NCI-H2171 treated with DMSO at 0.1 percent for 48 hours (cell line): ENCODE measurements at places on chromosomes 6 and 20.

DNA sequence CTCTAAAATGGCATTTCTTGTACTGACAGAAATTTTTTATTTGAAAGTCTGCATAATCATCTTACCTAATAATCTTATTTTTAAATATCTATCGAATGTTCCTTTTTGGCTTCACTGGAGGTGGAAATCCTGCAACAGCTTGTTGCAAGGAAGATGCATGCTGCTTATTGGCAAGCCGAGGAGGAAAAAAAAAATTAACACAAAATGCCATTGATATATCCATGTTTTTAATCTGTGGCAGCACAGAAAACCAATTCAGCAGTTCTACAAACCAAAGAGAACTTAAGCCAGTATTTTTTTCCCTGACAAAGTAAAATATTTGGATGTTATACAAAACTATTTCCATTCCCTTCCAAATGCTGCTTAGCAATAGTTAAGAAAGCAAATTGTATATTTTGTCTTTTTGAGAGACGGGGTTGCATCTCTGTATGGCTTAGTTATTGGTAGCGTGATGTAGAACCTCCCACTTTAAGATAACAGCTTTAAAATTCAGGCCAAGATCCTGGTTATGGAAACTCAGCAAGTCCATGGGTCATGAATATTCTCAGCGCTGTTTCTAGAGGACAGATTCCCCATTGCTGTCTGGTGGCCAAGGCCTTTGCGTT is 231.4 kb downstream of the TMEM242 start:
- DNase-seq, result no peak

GRCh38 chr20:63495741-63496595 is 2.9 kb downstream of the EEF1A2 start:
- peak; percentile 63 for DNase-seq

DNA sequence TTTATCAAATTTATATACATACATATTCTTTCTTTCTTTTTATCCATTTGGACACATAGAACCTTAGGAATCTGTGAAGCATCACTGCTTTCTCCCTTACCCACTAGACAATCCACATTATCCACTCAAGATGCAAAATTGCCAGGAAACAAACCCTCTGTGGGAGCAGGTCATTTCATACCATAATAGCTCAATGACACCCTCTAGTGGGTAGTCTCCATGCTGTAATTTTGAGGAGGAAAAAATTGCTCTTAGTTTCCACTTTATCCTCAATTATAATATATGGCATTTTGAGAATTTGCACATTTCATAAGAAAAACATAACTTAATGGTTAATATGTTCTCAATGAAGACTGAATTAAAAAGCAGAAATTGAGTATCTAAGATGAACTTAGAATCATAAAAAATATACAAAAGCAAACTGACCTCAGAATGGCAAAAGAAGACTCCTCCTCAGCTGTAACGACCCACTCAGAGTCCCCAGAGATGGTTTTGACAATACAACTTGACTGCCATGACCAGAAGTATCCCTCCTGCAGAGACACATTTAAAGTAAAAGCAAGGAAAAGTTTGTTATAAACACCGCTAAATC is 164.1 kb downstream of the FRK start:
- DNase-seq, result peak; percentile 63

DNA sequence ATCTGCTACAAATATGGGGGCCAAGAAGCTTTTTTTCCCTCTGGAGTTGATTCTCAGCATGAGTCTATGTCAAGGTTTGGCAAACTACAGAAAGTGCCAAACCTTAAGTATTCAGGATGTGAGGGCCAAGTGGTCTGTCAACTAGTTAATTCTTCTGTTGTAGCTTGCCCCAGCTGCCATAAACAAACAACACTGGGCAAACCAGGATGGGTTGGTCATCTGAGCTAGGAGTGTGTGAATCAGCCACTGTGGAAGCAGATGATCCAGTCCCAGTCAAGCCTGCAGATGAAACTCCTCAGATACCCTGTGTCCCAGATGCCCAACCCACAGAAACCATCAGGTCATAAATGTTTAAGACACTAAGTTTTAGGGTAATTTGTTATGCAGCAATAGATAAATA is 103.0 kb upstream of the MOCS1 start:
- DNase-seq, result no peak

GRCh38 chr20:22626496-22626895 is 42.1 kb upstream of the FOXA2 start:
- DNase-seq, result no peak

DNA sequence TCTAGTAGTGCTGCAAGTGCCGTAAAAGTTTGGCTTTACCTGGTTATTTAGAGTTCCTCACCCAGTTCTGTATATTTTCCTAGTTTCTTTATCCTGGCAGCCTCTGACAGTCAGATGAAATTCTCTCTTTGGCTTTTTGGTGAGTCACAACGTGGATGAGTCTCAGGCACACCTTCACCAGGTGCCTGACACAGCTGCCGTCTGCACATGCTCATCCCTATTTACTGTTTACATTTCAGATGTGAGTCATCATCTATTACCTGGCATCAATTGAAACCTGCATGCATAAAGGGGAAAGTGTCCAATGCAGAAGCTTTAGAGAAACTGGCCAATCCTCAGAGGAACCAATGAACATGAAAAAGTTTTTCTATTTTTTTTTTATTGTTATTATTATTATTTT is 33.3 kb upstream of the ADGRF4 start:
- DNase-seq, result peak; percentile 71

DNA sequence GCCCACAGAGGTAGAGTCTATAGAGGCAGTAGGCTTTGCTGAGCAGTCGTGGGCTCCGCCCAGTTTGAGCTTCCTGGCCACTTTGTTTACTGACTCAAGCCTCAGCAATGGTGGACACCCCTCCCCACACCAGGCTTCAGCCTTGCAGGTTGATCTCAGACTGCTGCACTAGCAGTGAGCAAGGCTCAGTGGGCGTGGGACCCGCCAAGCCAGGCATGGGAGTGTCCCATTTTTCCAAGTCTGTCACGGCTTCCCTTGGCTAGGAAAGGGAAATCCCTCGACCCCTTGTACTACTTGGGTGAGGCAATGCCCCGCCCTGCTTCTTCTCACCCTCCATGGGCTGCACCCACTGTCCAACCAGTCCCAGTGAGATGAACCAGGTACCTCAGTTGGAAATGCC is 135.3 kb upstream of the NT5E start:
- DNase-seq, result no peak

DNA sequence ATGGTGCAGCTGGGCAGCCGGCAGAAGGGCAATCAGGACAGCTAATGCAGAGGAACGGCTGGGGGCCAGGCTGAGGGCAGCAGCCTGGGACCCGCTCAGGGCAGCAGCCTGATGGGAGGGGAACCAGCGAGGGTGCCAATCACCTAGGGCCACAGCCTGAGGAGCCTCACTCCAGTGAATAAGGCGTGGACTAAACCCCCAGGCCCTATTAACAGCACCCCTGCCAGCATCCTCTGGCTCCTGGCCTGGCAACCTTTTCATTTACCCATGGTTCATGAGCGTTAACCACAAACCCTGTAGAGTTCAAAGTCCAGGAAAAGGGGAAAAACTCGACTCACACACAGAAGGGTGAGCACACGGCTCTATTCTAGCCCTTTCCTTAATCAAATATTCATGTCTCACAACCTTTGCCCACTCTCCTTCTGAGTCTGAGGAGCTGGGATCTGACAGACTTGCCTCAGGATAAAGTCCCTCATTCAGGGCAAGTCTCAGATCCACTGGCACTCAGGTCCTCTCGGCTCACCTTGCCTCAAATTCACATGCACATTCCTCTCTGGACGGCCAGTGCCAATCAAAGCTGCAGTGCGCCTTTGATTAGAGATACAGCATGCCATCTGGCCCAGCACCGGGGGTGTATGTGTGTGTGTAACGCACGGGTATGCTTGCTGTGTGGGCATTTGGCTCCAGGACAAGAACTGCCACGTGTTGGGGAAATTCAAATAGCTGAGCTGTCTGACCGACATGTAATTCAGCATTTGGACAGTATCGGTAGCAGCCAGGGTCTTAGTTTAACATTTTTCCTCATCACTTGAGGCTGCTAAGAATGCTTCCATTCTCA is 86.9 kb upstream of the TRAF3IP2 start:
- peak; percentile 76 for DNase-seq

- no peak for DNase-seq
These were observed 3.4 kb upstream of the NOL7 start for GRCh38 chr6:13611715-13612114.

DNA sequence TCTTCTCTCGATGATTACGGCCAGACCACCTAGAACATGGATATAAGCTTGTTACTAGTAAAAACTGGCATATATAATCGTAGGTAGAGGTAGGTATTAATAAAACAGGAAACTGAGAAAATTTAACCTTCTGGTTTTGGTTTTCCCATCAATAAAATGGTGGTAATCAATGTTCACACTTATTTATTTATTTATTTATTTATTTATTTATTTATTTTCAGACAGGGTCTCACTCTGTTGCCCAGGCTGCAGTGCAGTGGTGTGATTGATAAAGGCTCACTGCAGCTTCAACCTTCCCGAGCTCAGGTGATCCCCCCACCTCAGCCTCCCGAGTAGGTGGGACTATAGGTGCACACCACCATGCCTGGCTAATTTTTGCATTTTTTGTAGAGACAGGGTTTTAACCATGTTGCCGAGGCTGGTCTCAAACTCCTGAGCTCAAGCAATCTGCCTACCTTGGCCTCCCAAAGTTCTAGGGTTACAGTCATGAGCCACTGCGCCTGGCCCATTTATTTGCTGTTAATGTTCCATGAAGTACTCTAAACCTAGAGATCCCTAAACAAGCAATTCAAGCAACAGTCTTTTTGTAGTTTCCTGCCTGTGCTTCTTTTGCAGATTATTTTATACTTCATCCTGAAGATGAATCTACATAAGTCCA is 11.5 kb downstream of the TOMM6 start:
- DNase-seq, result no peak

GRCh38 chr6:105601541-105602236 is 198.8 kb upstream of the PREP start:
- DNase-seq, result no peak

- DNase-seq, result no peak
These were observed 450.9 kb downstream of the GJA1 start for GRCh38 chr6:121886223-121886830.

DNA sequence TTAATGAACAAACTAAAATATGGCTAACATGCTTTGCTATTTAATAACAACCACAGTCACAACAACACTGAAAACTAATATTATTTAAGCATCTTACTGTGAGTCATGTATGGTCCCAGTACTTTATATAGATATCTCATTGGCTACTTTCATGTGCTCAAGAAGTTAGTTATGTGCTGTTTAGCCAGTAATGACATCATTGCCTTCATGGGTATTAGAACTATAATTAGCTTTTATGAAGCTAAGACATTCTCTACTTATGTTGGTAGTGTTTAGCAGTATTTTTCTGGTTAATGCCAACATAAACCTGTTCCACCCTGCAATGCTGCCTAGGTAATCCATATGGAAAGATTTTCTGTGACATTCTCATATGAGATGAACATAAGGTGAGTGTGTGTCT is 56.1 kb downstream of the ADGRG6 start:
- DNase-seq, result no peak

- DNase-seq, result no peak
These were observed 16.7 kb upstream of the PNRC1 start for GRCh38 chr6:89063881-89064280.

DNA sequence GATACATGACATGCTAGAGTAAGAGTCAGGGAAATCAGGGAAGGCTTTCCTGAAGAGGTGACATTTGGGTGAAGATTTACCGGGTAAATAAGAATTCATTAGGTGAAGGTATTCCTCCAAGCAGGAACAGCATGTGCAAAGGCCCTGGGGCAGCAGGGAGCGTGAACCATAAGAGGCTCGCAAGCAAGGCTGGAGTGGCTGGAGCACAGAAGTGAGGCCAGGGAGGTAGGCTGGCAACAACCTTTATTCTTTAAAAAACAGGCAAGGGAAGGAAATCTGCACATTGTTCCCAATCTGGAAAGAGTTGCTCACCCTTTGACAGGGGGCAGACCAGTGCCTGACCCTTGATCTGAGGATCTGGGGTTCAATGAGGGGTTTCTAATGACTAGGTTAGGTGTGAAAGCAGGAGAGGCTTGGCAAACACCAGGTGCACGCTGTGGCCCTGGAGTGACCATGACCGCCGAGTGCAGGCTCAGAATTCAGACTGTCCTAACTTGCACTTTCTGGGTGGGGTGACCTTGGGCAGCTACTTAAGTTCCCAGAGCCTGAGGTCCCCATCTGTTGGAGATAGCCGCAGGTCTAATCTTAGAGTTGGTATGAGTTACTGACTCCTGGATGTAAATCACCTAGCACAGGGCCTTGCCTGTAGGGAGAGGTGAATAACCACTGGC is 1.9 kb downstream of the KIAA1755 start:
- no peak for DNase-seq
